ENCODE measurements at places on chromosomes 2 and 18. TPM values are rescaled to one million over a fixed set of nuclear protein-coding genes. Genes with fewer than 3 reads are reported as not detected.
A peak's percentile ranks its signal among the peaks of the same experiment; 100 is the strongest.

MRO gene
- total RNA-seq: 1.2 TPM

GRCh38 chr2:168583710-168584521 is 127.8 kb downstream of the CERS6 start:
- peak; percentile 14 for DNase-seq

SP140 gene
- total RNA-seq: not detected

- no peak for DNase-seq
Observed at GRCh38 chr18:25314838-25315190, 37.2 kb downstream of the ZNF521 start.

DNA sequence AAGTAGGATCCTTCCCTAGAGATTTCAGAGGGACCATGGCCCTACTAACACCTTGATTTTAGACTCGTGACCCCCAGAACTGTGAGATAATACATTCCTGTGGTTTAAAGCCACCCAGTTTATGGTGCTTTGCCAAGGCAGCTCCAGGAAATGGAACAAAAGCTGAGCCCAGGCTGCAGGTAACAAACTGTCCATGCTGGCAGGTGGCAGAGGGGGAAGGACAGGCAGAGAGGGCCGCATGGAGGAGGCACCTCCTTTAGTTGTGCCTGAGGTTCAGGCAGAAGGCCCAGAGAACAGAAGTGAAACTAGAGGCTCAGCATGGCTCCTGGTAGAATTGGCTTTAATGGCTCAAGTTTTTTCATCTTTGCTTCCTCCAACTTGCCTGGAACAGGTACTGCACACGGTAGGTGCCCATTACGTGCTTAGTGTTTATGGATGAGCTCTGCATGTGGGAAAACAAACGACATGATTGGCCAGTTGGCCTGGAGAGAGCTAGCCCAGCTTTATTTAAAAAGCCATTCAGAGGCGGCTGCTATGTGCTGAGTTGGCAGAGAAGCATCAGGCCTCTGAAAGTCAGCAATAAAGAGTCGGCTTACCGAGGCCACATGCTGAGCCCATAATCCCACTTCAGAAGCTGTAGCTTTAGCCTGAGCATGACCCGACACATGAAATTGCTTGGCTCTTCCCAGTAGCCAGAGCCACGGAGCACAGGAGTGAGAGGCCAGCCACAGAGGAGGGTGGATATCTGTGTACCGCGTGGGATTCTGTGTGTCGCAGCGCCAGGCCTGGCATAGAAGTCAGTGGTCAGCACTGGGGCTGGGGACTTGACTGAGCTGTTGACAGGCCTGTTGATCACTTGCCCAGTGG is 36.5 kb downstream of the HS1BP3 start:
- DNase-seq: no peak

CAPN14 gene
- not detected for total RNA-seq

GRCh38 chr2:322326-322725 is 34.4 kb upstream of the ALKAL2 start:
- DNase-seq: no peak

- DNase-seq: peak; percentile 11
Observed at GRCh38 chr2:195343942-195344530, 313.0 kb upstream of the SLC39A10 start.

DNA sequence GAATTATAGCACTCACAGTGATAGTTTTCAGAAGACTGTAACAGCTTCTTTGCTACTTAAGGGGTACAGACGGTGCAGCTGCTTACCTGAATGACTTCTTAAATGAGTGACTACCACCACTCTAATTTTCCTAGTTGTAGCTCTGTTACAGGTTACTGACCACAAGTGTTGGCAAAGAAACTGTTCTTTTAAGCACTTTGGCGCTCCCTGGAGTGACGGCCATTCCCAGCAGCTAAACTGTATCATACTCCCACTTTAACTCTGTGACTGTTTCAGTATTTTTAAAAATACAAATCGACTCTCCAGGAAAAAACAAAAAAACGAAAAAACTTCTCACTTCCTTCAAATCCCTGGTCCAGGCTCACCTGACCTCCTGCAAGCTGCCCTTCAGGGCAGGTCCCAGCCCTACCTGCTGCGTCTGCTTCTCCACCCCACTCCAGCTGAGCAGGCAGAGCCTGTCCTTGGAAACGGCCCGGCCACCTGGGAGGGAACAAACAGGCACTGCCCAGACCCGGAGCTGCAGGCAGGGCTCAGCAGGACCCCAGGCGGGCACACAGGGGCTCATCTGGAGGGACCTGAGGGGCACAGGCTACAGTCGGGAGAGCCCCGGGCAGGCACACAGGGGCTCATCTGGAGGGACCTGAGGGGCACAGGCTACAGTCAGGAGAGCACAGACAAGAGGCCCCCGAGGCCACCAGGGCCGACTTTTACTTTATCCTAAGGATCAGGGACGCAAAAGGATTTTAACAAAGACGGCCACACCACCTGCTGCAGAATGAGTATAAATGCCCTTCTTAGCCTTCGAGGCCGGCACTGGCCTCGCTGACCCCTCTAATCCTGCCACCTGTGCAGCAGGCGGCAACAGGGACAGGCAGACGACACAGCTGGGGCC is 24.5 kb downstream of the SLC66A2 start:
- DNase-seq: no peak

DNA sequence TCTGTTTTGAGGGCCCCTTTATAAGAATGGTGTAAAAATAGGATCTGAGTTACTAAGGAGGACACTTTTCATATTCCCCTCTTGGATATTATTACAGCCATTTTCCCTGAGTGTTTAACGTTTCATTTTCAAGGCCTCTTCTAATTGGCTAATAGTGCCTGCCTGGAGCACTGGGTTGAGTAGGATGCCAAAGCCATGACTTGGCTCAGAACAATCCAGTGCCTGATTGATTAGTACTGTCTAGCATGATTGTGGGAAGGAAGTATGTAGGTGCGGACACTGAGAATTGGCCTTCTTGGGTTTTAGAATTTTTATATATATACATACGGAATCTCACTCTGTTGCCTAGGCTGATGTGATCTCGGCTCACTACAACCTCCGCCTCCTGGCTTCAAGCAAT is 66.1 kb downstream of the NAB1 start:
- DNase-seq: peak; percentile 16

- no peak for DNase-seq
Observed at GRCh38 chr18:53234610-53235009, 894.6 kb downstream of the DCC start.

BIN1 gene
- total RNA-seq: 60.0 TPM

- DNase-seq: peak; percentile 5
Observed at GRCh38 chr18:2587788-2588187, 16.4 kb downstream of the NDC80 start.

DNA sequence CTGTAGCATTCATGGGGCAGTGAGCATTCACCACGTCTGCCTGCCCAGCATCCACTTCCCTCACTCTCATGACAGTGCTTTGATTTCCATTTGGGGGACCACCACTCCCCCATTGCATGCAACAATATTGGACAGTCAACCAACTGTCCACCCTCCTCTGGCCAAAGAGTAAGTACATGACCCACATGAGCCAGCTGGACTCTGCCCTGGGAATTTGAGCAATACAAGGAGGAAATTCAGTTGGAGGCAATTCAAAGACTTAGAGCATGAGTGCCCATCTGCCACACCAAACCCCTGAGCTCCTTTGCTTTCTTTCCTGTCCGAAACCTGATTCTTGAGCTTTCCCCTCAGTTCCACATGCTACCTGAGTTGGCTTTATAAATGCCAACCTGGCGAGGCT is 41.7 kb upstream of the PNO1 start:
- no peak for DNase-seq

DNA sequence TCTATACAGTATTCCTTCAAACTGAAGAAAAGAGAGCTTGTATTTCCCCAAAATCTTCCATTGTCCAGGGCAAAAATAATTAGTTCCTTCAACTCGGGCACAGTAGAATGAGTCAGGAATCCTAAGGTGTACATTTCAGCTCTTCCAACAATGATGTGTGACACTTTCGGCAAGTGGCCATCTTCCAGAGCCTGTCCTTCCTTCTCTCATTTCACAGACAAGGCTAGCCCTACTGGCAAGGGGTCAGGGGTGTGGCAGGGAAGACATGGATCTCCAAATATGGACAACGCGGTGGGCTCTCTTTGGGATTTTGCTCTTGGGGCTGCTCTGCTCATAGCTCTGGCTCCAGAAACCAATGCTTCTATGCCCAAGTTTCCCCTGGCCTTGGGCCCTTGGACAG is 6.0 kb downstream of the B4GALT6 start:
- no peak for DNase-seq

ECEL1 gene
- total RNA-seq: not detected

BCL2L11 gene
- total RNA-seq: 2.7 TPM

GRCh38 chr2:217016796-217017419 is 157.0 kb upstream of the TNP1 start:
- DNase-seq: no peak

DNA sequence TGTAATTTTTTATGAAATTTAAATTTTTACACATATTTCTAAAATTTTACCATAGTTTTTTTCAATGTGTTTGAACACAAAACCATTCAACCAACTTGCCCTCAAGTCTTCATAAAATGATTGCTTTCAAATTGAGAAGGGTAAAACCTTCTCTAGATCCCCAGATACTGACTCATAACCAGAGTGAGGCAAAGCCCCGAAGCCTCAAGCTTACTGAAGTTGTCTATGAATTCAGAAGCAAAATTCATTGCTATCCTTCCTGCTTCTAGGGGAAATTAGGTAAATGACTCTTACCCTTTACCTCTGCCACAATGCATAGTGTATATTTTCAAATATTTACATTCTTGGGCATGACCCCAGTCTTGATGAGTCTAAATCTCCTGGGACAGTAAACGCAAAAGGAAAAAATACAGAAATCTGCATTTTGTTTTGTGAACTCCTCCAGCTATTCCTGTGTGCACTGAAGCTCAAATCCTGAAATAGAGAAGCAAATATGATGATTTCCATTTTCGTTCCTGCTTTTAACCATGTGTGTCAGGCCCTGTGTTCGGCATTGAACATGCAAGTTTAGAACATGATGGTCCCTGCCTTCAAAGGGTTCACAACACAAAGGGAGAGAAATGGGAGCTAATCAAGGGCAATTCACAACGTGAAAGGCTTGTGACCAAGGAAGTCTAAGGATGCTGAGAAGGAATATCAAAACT is 246.3 kb downstream of the SUCLG1 start:
- no peak for DNase-seq

EFEMP1 gene
- 2.0 TPM for total RNA-seq

- peak; percentile 66 for DNase-seq
Observed at GRCh38 chr2:70143314-70144150, 47.3 kb downstream of the C2orf42 start.

GRCh38 chr2:196370381-196370780 is 199.0 kb upstream of the STK17B start:
- peak; percentile 85 for DNase-seq

IL1F10 gene
- total RNA-seq: not detected

- DNase-seq: no peak
Observed at GRCh38 chr18:64099244-64099643, 49.6 kb downstream of the LINC00305 start.

CXCR2 gene
- not detected for total RNA-seq

DNA sequence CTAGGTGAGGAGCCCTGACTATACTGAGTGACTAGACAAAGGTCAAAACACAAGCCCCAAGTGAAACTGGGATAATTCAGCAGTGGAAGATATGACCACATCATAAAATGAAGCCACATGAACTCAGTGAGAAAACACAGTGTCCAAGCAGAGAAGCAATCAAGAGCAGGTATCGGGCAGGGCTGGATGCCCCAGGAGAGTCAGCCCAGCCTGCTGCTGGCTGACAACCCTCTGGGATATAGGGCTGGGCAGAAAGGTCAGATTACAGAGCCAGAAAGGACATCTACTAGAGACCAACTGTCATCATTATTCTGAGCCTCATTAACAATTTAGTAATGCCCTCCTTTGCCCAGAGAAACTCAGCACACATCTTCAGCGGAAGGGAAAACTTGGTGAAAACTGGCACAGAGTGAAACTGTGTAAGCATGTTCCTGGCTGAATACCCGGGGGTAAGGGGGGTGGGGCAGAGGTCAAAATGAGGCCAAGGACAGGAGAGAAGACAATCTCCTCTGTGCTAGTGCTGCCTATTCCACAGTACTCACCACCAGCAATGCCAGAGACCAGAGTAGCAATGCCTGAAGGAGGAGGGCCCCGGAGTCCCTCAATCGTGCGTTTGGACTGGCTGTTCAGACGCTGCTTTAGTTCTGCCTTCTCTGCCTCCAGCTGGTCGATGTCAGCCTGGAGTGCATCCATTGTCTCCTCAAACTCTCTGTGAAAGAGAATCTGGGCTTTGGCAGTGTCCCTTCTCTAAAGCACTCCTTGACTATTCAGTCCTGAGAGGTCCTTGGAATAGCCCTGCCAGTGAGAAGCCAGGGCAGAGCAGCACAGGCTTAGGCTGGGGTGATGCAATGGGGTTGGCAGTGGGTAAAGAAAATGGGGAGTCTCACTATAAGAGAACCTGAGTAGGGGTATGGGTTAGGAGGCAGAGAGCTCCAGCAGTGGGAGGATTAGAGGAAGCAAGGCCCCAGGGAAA is 15.3 kb downstream of the DCTN1 start:
- DNase-seq: no peak

GRCh38 chr2:223688094-223688835 is 86.1 kb upstream of the SCG2 start:
- no peak for DNase-seq

DNA sequence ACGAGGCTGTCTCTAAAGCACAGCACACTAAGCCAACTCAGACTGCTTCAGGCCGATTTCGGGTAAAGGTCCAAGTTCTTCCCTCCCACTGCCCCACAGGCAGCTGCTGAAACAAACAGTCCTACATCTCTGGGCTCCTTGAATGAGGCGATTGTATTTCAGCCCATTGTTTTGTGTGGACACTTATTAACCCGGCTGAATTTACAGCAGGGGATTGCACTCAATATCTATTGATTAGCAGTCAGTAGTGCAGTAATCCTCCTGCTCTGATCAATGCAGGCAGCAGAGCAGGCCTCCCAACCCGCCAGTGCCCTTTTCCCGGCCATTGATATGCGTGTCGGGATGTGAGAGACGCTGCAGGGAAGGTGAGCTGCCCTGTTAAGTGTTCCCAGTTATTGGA is 330.1 kb downstream of the CMPK2 start:
- DNase-seq: no peak

DNA sequence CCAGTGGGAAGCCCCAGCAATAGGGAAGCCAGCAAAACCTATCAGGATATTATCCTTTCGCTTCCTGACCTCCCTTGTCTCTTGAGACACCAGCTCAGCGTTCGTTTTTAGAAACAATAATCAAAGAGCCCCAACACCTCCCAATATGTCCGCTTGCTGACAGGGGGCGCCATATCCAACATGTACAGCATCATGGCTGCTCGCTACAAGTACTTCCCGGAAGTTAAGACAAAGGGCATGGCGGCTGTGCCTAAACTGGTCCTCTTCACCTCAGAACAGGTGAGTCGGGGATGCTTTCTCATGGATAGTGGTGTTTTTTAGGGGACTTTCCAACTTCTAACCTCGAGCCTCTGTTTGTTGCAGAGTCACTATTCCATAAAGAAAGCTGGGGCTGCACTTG is 28.7 kb downstream of the GAD1 start:
- DNase-seq: no peak

- peak; percentile 44 for DNase-seq
Observed at GRCh38 chr2:190578158-190579057, 43.9 kb upstream of the NEMP2 start.

DNA sequence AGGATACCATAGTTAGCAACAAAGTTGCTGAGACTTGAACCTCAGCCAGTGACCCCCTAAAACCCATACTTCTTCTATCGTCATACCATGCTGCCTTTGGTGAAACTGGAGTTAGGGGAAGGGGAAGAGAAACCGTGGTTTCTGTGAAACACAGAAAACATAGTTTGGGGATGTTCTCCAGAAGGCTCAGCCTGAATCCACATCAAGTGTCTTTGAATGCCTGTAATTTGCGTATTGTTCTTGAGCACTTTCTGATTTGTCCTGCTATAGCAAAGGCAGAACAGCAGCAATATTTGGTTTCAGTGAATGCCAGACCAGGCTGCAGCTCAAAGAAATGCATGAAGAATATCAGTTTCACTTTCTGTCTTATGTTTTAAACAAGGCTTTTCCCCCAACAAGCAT is 258.7 kb downstream of the TTC32 start:
- DNase-seq: no peak

ZFP36L2 gene
- 1.2 TPM for total RNA-seq
